Kidney glomerular epithelial cell (primary cell): ENCODE measurements at places on chromosomes 1 and 21.

GRCh38 chr1:101301446-101302057, 64.7 kb downstream of the S1PR1 start:
- DNase-seq, result no peak

DNA sequence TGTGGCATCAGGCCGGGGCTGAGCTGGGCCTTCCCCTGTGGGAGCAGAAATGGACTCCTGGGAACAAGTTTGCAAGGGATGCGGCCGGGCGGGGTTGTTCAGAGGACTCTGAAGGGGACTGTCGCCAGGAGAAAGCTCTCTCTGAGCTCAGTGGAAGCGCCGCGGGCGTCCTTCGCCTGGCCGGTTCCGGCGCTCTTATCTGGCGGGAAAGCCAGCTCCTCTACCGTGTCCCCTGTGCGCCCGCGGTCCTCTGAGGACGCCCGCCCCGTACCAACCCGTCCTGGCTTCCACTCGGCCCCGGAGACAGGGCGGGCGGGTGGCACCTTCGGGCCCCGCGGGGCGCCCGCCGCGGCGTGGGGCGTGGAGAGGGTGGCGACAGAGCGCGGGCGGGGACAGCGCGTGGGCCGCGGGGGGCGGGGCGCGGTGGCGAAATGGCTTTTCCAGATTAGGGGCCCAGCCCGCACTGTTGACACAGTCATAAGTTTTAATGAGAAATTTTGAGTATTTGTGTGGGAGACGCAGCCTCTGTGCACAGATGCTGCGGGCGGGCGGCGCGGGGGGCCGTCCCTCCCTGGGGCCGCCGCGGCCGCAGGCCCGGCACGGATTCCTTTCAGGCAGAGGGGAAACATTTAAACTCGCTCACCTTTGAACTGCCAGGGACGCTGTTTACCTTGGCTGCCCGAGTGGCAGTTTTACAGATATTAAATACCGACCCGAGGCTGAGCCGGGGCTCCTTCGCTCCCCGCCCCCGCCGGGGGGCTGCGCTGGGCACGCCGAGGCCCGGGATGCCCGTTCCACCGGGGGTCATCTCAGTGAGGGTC, 70.2 kb downstream of the FOXD2 start:
- DNase-seq, result no peak

DNA sequence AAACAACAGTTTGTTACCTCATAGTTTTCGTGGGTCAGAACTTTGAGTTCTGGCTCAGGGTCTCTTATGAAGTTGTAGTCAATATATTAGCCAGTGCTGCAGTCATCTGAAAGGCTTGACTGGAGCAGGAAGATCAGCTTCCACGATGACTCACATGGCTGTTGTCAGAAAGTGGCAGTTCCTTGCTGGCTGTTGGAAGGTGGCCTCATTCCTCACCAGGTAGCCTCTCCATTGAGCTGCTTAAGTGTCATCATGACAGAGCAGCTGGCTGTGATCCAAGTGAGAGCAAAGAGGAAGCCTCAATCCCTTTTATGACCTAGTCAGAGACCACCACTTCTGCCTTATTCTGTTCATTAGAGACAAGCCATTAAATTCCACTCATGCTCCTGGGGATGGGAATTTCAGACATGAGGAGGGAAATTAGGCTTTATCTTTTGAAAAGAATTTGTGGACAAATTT, 5.6 kb downstream of the OSBPL9 start:
- DNase-seq, result peak; percentile 76

DNA sequence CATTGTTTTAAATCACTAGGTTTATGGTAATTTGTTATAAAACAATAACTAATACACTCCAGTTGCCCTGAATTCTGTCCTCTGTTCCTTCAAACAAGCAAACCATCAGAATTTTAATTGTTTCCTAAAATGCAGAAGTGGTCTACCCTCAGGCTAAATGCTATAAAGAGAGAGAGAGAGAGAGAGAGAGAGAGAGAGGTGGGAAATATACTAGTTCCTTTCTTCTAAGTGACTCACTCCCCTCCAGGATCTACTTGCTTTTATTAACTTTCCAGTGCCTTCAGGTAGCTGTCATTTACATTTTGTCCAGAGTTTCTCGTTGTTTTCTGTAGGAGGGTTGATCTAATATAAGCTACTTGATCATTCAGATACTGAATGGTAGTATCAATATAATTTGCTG, 26.4 kb downstream of the LRRC53 start:
- no peak for DNase-seq

- DNase-seq, result no peak
Measured at GRCh38 chr1:70498666-70499065, 87.6 kb downstream of the CTH start.

DNA sequence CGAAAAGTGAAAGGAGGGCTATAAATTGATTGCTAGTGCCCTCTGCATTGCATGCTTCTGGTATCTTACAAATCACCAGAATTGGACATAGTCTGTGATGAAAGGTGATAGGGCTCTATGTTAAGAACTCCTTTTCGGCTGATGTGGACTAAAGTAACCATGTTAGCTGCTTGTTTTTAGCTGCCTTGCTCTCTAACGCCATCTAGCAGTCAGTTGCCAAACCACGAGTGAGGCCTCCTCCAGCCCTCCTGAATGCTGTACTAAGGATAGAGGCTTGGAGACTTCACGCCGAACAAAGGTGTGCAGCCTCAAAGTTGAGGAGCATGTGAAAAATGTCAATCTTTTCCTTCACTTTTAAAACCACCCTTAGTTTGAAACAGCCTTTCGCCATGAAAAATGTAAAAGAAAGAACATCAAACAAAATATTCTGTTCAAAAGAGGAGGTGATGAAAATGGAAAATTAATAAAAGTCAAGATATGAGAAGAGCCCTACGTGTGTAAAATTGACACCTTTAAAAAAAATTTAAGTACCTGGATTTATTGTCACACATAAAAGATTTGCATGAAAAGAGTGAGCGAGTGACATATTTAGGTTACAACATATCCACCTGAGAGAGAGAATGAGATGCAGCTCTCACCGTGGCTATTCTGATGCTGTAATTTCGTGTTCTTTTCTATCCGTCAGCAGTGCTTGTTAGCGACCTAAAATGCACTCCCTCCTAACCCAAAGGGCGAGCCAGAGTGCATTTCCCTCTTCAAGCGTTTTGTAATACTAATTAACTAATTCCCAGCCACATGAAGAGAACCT, 8.1 kb downstream of the LRRC53 start:
- peak; percentile 52 for DNase-seq

DNA sequence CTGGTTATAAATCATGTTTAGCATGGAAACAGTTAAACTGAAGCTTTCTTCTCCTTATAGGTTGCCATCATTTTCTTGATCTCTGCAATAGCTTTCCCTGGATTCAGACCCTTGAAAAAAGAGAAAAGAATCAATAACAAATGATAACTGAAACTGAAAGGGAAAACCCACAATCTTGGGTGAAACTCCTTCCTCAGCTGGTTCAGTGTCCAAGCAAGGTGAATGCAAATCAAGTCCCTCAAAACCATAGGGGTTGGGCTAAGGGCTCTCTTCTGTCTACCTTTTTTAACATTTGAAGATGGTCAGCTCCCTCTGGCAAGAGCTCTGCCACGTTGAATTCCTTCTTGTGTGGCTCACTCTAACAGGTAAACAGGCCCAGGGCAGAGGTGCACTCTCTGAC, 7.1 kb upstream of the ATP13A2 start:
- DNase-seq, result no peak

- no peak for DNase-seq
Measured at GRCh38 chr21:38852278-38852677, 46.5 kb downstream of the ETS2 start.

- no peak for DNase-seq
Measured at GRCh38 chr1:79283451-79283850, 276.9 kb upstream of the ADGRL4 start.

DNA sequence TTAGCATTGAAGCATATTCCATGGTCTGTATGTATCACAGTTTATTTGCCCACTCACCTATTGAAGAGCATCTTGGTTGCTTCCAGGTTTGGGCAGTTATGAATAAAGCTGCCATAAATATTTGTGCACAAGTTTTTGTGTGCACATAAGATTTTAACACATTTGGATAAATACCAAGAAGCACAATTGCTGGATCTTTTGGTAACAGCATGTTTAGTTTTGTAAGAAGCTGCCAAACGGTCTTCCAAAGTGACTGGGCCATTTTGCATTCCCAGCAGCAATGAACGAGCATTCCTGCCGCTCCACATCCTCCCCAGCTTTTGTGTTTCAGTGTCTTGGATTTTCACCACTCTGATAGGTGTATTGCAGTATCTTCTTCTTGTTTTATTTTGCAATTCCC, 62.7 kb downstream of the PDE9A start:
- DNase-seq, result no peak

DNA sequence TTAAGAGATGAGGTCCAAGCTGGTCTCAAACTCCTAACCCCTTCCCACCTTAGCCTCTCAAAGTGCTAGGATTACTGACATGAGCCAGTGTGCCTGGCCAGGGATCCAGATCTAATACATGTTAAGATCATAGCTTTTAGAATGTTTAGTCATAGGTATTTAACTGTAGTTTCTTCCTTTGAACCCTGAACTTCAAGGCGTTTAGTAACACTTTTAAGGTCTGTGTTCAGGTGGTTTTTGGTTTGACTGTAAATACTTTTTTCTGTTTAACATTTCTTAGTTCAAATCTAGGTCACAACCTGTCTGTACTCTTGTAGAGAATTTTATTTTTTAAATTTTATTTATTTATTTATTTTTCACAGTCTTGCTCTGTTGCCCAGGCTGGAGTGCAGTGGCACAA, 28.1 kb downstream of the RAP1A start:
- no peak for DNase-seq

- no peak for DNase-seq
Measured at GRCh38 chr1:59428828-59429227, 131.9 kb downstream of the FGGY start.

- DNase-seq, result no peak
Measured at GRCh38 chr1:75954586-75954985, 22.4 kb upstream of the ASB17 start.

GRCh38 chr1:48035371-48036141, 38.4 kb upstream of the TRABD2B start:
- no peak for DNase-seq

- peak; percentile 30 for DNase-seq
Measured at GRCh38 chr1:159829822-159830465, 3.3 kb downstream of the SLAMF8 start.

DNA sequence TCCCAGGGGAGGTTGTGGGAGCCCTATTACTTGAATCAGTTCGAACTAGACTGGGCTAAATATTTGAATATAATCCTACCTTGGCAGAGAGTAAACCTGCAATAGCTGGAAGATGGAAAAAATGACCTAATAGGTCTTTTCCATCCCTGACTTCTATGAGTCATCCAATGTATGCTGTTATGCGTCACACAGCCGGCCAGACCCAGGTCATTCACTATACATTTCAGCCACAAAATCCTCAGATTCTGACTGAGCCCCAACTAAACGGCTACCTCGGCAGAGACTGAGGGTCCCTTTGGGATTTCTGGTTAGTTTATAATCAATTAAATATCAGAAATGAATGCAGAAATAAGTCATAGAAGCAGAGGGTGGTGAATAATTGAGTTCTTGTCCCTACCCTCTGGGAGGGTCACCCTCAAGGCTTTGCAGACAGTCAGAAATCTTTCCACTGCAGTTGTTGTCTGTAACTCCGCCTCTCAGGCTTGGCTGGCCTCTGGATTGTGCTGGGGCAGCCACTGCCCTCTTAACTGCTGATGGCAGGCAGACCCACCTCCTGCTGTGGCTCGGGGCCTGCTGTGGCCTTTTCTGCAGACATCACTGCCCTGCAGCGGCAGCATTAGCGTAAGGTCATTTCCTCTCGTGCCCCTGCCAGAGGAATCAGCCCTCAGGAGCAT, 240.5 kb downstream of the TGFB2 start:
- no peak for DNase-seq

GRCh38 chr21:16205527-16205926, 475.7 kb downstream of the USP25 start:
- no peak for DNase-seq

DNA sequence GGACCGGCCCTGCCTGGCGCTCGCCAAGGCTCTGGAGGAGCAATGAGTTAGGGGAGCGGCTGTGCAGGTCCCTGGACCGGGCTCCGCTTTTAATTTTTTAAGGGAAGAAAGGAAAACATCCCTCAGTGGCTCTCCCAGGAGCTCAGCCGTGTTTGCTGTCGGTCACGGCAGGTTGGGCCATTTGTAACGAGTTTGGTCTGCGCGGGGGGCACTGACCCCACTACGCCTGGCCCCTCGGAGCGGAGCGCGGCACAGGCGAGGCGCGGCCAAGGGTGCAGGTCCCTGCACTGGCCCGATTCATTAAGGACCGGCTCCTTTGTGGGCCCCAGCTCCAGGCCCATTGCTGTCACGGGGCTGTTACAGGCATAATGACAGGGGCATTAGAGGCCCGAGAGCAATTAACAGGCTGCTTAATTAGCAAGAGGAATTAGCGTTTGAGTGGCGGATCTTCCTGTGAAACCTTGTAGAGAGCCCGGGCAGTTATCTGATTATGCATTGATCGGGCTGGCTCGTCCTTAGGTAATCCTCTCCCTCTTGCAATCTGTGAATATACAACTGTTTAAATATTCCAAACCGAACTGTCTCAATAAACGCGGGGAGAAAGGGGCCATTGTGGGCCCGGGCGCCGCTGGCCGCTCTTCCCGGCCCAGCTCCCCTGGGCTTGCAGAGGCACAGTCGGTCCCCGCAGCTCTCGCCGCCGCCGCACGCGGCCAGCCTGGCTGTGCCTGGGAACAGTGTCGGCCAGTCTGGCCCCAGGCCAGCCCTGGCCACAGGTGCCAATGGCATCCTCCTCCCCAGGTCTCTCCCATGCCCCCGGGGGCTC, 56.8 kb downstream of the PRDM16 start:
- DNase-seq, result no peak

- no peak for DNase-seq
Measured at GRCh38 chr1:111290630-111291029, at the start of gene CHIA. Gene CHIA (plus strand): TSS chr1:111290851. CDS start chr1:111310468, 19,617 bp downstream.

DNA sequence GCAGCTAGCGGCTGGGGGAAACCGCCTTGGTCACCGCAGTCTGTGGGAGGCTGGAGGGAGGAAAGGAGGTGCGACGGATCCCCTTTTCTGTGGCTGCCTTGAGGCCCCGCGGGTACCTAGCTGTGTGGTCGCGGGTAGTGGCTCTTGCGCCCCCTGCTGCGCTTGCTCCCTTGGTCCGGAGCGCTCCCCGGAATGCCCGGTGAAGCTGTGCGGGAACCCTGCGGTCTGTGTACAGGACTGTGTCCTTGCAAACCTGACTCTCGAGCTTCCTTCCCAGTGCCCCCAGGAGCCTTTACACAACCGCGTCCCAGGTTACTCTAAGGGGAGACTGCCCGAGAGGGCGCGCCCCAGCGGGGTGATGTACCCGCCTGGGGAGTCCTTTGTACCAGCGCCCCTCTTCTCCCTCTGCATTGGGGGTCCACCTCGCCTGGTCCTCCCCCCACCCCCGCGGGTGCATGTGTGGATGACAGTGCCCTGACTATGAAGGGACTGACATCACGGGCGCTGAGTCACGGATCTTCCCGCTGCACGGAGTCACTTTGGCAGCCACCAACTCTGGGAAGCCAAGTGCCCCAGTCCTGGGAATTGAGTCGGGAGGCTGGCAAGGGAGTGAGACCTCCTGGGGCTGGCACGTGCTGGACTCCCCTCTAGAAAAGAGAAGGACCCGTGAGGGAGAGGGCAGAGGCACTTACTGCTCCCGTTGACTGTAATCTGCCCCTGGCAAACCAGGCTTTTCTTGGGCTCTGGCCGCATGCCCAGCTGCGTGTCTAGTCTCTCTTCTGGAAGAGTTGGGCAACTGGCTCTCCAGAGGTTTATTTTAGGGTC, 816 bp downstream of the IL6R start:
- no peak for DNase-seq

GRCh38 chr1:241950390-241950789, 7.2 kb upstream of the BECN2 start:
- DNase-seq, result no peak
